ENCODE measurements at places on chromosomes 4 and X.

DNA sequence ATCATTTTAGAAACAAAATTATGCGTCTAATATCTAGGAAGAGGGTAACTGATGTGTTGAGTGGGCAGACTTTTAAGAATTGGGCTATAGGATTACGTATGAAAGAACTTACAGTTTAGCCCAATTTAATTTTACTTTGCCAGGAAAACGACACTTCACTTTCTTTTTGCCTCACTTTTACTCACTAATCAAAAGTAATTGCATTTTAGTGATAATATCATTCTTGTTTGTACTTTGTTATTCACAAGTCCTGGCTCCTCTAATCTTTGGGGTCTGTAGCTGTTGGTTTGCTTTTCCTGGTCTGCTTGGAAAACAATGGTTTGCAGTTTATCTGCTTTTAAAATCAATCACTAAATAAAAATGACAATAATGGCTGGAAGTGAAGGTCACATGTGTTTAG lies 2.9 kb upstream of the ARX start:
- DNase-seq = no peak

- DNase-seq = no peak
These were observed 54.5 kb downstream of the POLA1 start for GRCh38 chrX:24748196-24748595.

DNA sequence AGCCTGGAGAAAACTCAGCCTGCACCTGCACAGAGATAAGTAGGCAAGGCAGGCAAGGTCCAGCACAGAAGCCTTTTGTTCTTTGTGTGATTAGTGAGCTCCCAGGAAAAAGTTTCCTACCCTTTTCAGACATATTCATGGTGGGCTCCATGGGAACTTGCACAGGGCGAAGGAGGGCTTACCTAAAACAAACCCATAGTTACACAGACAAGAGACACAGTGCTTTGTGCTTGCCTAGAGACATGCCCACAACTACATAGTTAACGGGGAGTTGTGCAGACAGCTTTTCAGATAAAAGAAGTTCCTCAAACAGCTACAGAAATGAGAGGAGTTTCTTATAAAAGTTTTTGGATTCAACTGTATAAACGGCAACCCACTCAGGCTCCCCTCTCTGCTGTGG lies 180.5 kb downstream of the GLUD2 start:
- no peak for DNase-seq

DNA sequence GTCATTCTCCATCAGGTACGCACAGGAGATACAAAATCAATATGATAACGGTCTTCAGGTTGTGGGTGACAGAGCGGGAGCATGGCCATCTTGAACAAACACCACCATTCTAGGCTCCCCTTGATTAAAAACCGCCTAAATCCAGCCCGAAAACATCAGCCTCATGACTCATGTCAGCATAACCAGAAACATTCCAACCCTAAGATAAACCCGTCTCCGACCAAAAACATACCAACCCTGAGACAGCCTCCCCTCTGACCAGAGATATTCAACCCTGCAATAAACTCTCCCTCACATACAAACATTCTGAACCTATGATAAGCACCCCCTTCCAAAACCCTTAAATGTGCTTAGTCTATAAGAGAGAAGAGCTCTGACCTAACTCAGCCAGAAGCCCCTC lies 157.9 kb downstream of the DHRSX start:
- DNase-seq = no peak

DNA sequence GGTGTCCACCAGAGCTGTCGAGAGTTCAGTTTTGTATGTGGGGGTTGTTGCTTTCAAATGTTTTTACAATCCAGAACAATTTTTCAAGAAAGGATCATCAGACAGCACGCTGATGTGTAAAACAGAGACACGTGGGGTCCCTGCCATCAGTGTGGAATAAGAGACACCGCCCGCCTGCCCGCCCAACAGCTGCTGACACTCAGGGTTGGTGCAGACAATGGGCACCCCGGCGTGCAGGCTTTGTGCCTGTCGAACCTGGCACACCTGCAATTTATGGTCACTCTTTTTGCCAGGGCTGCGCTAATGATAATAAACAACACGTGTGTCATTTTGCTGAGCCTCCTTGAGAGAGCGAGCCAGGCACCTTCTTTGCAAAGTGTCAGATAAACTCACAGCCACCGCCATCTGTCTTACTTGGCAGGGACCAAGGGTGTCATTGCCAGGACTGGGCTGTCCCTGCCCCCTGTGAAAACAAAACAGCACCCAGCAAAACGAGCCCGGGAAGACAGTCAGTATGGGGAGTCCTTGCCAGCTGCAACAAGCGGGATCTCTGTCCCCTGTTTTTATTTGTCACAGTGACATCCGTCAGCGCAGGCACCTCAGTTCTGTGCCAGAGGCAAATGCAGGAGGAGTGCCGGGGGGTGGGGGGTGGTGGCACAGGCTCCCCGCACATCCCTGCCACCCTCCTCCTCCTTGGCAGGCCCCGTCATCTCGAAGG lies 69.1 kb downstream of the PSAPL1 start:
- DNase-seq = no peak
